ENCODE measurements at places on chromosomes 16 and 17.

- DNase-seq: no peak
Measured at GRCh38 chr17:38747463-38748148, 530 bp downstream of the PCGF2 start.

GRCh38 chr16:79362300-79362970 is 238.1 kb downstream of the MAF start:
- no peak for DNase-seq

DNA sequence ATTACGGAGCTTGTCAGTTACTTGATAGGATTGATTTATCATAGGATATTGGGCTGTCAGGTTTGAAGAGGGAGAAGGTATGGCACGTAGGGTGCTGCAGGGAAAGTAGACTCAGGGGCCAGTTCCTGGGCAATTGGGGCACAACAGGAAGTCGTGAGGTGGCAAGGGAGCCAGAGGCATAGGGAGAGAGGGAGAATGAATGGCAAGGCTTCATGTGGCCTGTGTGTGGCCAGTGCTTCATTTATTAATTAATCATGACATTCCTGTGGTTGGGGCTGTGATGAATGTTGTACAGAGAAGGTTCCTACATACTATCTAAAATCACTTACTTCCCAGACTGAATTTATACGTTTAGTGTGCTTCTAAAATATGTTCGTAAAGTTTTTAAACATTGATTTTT is 19.3 kb downstream of the MFSD11 start:
- DNase-seq: no peak

- no peak for DNase-seq
Measured at GRCh38 chr17:17739388-17740066, 58.3 kb downstream of the RAI1 start.

GRCh38 chr17:22374741-22375140 is 682.4 kb downstream of the KCNJ18 start:
- no peak for DNase-seq

DNA sequence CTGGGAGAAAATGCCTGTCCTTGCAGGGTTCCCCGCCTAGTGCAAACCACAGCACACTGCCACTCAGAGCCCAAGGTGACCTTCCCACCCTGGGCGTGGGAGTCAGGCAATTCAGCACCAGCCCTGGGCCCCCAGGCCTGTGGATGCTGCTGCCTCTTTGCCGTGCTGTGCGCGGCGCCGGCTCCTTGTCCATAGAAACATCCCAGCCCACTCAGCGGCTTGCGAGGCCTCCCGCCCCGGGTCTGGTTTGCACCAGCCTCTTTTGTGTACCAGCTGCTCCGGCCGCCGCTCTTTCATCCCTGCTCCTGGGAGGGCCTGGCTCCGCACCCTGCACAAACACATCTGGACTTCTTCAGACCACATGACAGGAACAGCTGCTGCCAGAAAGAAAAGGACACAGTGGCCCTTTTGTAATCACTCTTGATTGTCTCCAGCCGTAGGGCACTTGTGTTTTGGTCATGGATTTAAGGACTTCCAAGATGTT is 75.4 kb upstream of the SDK2 start:
- DNase-seq: no peak

DNA sequence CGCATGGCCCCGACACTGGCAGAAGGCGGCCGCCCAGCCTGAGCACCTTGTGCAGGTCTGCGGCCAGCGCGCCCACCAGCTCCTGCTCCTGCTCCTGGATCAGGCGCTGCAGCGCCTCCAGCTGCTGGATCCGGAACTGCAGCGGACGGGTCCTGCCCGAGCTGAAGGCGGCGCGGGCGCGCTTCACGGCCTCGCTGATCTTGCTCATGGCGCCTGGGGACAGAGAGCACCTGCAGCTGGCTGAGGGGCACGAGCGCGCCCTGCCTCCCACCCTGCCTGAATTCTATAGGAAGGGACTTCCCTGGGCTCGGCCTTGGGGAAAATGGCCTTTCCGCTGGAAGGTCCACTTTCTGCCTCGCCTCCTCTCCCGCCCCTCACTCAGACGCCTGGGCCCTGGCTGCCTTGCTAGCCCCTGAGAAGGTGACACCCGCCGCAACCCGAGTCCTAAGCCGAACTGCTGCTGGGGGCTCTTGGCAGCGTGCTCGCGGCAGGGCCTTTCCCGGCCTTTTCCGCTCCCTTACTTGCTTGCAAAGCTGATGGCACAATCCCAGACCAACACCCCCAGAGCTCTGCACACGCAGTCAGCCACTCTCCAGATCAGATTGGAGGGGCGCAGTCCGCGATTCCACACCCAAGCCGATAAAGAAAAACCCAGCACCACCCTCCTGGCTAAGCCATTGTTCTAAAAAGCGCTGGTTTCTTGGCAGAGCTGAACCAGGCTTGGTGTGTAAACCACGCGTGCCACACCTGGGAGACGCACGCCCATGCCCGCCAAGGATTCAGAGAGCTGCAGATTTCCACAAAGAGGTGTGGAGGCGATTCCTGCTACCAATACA is 3.0 kb downstream of the ALDH3A1 start:
- DNase-seq: no peak

DNA sequence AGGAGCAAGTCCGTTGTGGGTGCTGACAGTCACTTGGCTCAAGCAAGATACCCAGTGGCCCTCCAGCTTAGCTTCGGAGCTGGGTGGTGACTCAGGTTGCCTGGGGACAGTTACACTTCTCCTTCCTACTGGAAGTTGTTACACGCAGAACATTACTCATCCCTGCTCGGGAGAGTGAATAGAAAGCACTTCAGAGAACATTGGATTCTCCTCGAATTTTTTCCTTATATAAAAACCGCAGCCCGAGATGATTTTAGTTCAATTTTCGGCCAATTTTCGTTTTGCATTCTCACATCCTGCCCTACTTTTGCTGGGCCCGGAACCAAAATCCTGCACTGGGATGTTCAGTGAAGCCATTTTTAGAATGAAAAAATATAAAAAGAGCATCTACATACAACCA is 99.7 kb downstream of the ELAC2 start:
- no peak for DNase-seq

GRCh38 chr16:1511662-1512569 is 18.8 kb downstream of the TELO2 start:
- no peak for DNase-seq

GRCh38 chr16:49724774-49725173 is 131.1 kb downstream of the ZNF423 start:
- no peak for DNase-seq

DNA sequence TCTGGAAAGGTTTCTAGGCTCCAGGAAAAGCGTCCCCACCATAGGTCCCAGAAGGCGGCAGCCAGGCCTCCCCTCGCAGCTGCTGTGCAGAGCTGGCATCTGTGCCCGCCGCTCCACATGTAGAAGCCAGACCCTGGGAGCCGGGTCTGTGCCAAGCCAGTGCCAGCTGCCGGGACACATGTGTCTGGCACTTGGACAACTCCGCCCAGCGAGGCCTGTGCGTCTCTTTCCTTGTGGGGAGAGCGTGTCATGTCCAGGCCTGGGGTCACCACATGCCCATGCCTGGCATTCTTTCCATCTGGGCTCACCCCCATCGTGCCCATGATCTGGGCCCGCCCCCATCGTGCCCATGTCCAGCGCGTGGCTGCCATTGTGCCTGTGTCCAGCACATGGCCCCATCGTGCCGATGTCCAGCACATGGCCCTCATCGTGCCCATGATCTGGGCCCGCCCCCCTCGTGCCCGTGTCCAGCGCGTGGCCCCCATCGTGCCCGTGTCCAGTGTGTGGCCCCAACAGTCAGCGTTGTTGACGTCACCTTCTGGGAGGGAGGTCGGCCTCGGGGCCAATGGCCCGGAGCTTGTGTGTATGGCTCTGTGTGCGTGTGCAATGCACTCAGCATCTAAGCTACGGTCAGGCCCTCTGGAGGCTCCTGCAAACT is 13.3 kb upstream of the ACSF3 start:
- no peak for DNase-seq

GRCh38 chr17:6985266-6985665 is 10.6 kb upstream of the ALOX12 start:
- DNase-seq: no peak

- DNase-seq: no peak
Measured at GRCh38 chr16:77386831-77387814, 47.7 kb downstream of the ADAMTS18 start.

DNA sequence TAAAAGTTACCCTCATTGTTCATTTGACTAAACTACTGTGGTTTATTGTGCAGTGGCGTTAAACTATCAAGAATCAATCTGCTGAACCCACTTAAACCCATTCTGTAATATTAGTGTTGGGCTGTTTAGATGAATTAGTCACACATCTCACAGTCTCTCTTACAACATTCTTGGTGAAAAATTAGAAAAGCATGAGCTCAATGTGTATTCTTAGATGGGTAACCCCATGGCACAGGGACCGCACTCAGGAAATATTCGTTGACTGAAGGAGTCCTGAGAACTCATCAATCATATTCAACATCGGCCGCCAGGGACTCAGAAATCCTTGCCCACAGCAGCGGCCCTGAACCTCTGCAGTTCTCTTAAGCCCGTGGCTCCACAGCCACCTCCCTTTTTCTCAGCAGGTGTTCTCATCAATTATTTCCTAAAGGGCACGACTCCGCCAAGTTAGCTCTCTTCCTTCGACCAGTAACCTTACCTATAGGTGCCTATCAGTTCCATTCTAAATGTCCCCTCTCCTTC is 155.6 kb downstream of the STX8 start:
- no peak for DNase-seq

DNA sequence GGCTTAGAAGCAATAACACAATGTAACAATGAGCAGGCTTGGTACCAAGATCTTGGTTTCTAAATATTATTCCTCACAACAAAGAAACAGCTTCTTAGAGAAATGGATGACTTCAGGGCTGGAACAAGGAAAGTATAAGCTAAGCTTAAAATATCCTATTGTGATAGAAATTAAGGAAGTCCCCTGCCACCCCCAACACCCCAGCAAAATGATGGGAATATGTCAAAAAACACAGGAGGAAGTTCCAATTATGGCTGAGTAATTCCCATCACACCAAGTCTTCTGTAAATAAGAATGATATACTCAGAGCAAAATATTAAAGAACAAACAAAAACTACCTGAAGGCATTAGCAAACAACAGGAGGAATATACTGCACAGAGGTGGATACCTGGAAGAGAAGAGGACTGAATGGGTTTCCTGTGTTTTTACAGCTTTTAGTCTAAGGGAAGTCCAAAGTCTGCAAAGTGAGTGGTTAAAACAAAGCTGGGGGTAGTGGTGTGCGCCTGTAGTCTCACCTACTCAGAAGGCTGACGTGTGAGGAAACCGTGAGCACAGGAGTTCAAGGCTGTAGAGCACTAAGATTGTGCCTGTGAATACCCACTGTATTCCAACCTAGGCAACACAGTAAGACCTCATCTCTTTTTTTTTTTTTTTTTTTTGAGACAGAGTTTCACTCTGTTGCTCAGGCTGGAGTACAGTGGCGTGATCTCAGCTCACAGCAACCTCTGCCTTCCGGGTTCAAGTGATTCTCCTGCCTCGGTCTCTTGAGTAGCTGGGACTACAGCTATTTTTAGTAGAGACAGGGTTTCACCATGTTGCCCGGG is 17.1 kb upstream of the ATP6V0A1 start:
- no peak for DNase-seq

Data from SK-N-MC (cell line).